ENCODE measurements at places on chromosomes 5 and 9. TPM values are rescaled to one million over a fixed set of nuclear protein-coding genes. Genes with fewer than 3 reads are reported as not detected.
A peak's percentile ranks its signal among the peaks of the same experiment; 100 is the strongest.

DNA sequence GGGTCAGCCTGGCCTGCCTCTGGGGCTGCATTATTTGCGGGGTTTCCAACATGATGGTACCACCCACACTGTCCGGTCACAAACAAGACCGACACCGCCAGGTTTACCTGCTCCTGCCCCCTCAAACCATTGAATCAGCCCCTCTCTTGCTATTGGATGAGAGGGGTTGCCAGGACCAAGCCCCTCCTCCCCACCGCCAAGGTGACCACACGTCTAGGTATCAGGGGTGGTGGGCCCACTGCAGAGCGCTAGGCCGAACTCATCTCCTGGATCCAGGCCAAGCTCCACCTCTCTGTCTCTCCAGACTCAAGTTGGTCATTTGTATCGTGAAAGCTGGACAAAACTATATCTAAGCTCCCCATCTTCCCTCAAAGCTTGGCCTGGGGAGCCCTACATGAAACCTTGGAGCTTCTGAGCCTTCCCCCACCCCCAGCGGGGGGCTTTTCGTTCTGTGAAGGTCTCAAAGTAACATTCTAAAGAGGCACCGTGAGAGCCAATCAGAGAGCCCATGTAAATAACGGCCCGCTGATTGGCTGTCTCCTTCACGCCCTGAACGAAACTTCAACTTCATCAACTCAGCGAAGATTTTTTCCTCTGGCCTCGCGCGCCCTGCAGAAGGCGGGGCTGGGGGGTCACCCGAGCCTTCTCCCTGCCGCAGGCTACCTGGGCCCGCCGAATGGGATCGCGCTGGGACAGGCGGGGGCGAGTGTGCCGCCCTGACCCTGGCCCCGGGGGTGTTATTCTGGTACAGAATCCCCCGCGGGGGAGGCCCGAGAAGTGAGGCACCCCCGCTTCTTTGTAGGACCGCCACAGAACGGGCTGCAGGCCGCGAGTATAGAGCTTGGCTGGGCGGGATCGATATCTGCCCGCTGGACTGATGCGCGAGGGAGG is 49.6 kb upstream of the PSD2 start:
- peak; percentile 87 for DNase-seq

DNA sequence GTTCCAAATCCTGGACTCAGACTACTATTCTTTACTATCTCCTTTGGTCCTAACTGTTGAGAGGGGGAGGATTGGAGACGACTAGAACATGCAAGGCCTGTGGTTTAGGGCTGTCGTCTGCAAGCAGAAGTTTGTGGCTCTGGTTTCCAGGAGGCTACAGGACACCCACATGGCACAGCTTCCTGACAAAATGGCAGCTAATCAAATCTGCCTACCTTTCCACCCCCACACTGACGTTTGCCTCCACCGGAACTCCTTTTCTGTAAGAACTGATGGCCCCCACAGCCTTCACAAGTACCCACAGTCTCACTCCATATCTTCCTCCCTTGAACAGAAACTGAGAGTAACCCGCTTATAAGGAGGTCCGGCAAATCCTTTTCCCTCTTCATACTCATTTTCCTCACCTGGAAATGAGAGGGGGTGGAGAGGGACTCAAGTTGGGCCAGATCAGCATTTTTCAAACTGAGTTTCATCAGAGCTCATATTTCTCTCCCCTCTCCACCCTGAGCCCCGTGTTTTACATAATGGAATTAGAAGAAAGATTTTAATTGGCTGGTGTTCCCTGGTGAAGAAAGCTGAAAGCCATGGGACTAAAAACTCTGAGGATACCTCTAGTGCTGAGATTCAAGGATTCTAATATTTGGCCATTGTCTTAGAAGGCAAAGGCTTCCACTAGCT is 5.2 kb downstream of the SLC31A2 start:
- no peak for DNase-seq

DNA sequence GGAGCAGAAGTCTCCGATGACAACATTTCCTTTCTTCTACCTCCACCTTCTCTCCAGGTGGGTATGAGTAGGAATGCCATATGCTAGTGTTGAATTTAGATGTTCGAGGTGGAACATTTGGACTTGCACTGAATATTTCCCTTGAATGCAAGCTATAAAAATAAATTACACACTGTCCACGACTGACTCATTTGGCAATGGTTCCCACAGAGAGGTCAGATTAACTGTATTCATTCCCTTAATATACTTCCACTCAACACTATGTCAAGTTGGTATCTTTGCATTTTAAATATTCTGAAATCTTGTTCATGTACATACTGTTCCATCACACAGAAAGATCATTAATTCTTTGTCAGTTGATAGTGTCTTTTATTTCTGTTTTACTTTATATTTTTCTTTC is 222.6 kb upstream of the PIK3R1 start:
- DNase-seq: no peak

DNA sequence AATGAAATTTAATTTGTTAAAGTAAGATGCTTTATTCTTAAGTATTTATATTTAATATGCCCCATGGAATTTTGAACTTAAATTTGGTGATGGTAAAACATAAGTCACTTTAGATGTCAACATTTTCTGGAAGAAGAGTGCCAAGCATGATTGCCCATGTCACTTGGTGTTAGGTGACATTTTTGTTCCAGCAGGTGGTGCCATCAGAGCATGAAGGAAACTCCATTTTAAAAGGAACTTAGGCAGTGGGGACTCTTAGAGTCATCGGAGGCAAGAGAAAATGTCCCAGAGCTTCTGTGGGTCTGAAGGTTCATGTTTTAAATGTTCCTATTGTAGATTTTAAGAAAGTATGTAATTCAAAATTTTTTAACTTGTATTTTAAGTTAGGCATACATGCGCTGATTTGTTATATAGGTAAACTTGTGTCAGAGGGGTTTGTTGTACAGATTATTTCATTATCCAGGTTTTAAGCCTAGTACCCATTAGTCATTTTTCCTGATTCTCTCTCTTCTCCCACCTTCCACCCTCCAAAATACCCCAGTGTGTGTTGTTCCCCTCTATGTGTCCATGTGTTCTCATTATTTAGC is 789.3 kb downstream of the SEMA5A start:
- DNase-seq: no peak

TOR2A gene
- 8.0 TPM for total RNA-seq

NR2F1-AS1 gene
- 7.6 TPM for total RNA-seq

FUBP3 gene
- 50.9 TPM for total RNA-seq

Measured in aorta (tissue), 5 donors.